ENCODE measurements at places on chromosomes 5 and 9.

GRCh38 chr9:8401961-8402705 lies 602.6 kb upstream of the DMAC1 start:
- no peak for DNase-seq

DNA sequence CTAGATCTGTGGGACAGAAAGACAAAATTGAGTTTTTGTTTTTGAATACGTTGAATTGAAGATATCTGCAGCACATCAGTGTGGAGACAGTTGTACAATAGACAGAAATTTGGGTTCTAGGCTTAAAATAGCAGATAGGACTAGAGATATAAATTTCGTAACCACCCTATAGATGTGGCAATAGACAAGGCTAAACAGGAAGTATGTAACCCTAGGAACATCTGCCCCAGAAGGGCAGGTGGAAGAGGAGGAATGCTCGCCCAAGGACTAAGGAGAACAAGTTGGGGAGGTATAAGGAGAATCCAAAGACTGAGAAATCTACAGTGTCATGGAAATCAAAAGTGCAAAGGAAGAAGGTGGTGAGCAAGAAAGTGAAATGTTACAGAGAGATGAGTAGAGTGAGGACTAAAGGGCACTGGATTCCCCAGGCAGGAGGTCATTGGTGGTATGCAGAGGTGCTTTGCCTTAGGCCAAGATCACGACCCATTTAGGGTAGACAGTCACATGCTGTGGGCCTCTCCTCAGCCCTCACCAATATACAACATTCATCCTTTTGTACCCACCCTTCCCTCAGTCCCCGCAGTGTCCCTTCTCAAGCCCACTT lies 109.1 kb upstream of the ELL2 start:
- DNase-seq = no peak

DNA sequence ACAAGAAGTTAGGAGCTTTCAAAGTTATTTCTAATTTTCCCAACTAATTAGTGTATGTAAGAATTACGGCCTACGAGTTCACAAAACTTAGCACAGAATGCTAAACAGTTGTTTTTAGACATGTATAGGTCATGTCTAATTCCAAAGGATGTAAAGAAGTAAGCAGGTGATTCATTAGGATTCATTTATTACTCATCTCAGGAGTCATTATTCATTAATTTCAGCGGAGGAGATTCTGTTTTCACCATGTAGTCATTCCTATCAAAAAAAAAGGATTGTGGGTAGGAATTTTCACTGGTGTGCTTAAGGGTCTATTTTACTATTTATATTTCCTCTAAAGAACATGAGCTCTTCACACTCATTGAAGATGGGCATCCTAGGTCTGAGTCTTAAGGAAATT lies 532.2 kb downstream of the ACTL7B start:
- DNase-seq = no peak

- DNase-seq = no peak
Measured at GRCh38 chr9:8890695-8891094, 1091.1 kb upstream of the DMAC1 start.

GRCh38 chr5:136420168-136420898 lies 55.0 kb upstream of the TRPC7 start:
- DNase-seq = no peak

DNA sequence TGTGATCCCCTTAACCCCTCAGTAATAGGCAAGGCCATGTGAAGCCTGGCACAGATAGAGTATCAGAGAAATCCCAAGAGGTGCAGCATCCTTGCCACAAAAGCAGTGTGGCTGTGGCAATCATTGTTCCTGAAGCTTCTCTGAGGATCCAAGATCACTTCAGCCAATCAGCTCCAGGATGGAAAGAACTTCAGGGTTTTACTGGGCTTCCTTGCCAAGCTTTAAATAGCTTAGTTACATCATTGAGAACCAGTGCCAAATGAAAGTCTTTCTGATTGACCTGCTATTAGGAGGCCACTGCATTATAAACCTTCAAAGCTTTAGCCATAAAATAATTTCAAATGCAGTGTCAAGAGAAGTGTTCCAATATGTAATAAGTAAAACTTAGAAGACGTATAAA lies 430.6 kb downstream of the PIK3R1 start:
- peak; percentile 39 for DNase-seq

- DNase-seq = no peak
Measured at GRCh38 chr5:112306956-112307355, 112.1 kb downstream of the EPB41L4A start.

DNA sequence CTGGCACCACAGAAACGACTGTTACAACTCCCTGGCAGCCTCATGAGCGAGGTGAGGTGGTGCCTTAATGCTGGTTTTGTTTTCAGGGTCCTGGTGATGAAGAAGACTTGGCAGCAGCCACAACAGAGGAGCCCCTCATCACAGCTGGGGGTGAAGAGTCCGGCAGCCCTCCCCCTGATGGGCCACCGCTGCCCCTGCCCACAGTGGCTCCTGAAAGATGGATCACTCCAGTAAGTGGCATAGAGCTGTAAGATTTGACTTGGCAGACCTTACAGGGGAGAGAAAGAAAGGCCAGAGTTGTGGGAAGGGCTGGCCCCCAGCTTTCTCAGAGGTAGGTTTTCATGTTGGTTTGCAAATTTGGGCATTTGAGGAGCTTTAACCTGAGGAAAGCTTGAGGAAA lies 72.2 kb downstream of the COL15A1 start:
- no peak for DNase-seq

DNA sequence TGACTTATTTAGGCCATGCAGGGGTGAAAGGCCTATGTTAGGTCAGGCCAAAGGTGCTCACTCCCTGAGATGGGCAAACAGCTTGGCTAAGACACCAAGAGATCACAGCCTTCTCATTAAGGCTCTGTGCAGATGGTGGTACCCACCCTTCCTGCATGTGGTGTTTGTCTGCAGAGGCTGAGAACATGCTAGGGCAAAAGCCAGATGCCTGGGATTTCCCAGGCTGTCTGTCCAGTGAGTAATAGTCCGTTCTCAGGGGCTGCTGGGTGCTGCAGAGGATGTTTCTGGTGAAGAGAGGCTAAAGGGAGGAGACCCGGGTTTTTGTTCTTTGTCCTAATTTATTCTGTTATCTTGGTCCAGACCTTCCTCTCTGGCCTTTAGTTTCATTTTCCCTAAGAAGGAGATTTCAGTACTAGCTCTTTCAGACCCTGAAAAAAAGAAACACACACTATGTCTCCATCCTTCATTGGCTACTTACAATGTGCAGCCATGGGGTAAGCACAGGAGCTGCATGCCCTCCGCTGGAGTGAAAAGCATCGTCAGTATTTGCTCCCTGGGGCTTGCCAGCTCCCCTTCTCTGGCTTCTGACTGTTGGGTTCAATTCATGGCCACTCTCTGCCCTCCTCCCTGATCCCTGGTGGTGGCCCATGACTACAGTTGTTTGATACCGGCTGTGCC lies 23.4 kb upstream of the GLRA1 start:
- DNase-seq = no peak

DNA sequence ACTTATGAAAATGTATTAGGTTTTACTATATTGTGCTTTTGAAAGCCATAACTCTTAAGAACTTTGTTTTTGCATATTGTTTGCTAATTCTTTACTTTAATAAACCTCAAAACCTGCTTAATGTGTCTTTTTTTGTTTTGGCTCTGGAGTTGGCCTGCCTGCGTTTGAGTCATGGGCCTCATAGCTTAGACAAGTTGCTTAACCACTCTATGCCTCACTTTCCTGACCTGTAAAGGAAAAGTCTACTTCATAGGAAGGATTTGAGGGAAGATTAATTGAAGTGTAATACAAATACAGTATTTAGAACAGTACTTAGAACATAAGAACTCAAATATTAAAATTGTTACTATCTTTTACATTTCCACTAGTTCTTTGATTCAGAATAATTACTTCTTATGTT lies 10.3 kb downstream of the SMIM32 start:
- DNase-seq = peak; percentile 40

DNA sequence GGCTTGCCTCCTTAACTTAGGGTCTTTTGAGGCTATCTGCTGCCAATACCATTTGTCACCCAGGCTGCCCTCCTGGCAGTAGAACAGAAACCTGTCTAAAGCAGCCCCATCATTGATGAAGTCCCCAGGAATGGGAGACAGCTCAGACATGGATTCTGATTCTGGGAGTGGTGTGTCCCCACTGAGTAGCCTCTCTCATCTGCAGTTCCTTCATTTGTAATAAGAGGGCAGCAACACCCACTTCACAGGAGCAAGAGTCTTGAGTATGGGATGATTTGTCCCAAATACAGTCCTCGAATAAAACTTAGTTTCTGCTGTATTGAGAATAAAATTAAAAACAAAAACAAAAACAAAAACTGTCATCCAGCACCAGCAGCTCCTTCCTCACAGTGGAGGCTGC lies 167.6 kb downstream of the ASTN2 start:
- no peak for DNase-seq

DNA sequence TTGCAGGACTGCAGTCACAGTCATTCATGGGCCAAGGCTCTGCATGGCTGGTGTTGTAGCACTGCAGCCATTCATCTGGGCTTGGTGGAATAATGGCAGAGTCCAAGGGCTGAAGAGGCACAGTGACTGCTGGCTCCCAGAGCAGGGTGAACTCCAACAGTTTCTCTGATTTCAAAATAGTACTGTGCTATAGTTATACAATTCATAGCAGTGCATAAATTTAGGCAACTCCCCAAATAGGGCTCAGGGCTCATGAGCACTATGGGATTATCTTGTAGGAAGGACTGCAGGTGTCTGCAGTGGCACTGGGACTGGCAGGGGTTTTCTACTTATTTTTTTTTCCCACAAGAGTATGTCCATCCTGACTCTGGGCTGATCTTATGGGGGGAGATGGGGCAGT lies 642.5 kb upstream of the SGCD start:
- no peak for DNase-seq

DNA sequence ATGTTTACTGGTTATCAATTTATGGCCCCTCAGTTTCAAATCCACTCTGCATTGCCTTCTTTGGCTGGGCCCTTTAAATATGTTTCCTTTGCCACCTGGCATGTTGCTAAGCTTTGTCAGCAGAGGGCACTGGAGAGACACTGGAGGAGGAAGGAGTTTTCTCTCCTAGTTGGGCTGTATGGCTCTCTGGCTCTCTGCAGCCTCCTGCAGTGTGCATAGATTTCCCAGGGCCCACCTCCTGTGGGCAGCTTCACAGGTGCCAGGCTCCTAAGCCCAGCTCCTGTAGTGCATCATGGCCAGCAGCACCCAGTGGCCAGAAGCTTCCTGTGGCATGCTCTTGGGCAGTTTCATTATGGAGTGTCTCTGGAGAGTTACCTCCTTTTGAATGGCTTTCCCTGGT lies 23.3 kb downstream of the CAVIN4 start:
- DNase-seq = peak; percentile 72

GRCh38 chr9:97545486-97545885 lies 44.0 kb downstream of the TMOD1 start:
- DNase-seq = no peak

- DNase-seq = no peak
Measured at GRCh38 chr9:72773570-72773969, 179.3 kb downstream of the ALDH1A1 start.

DNA sequence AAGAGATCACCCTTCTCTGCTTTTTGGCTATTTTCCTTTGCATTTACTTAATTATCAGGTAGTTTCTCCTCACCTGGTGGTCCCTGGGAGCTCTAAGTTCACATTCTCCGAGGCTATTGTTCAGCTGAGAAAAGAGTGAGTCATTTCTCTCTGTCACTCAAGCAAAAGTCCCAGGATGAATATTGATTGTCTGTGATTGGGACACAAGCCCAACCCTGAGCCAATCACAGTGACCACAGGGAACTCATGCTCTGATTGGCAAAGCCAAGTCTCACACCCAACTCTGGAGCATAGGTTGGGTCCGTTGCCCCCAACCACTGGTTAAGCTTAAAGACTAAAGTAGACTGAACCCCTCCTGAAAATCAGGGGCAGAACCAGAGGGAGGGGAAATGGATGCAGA lies 27.8 kb upstream of the FAT2 start:
- DNase-seq = no peak

DNA sequence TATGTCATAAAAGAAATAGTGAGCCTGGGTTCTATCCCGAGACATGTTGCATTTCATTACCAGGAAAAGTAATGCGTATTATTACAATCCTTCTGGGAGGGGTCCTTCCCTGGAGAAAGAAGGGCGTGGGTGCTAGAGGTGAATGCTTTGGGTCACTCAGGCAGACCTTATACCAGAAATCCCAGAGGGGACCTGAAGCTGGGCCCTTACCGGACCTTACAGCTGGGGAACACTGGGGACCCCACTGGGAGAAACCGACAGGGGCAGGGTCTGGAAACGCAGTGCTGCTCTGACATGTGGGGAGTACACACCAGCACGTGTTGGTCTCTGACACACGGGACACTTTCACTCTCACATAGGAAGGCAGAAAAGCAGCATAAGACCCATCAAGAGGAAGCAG lies 71.3 kb downstream of the LMNB1 start:
- DNase-seq = no peak

- DNase-seq = no peak
Measured at GRCh38 chr5:10632110-10632761, 68.4 kb downstream of the ANKRD33B start.

- peak; percentile 42 for DNase-seq
Measured at GRCh38 chr9:112898872-112899311, 8.2 kb upstream of the SLC46A2 start.

GRCh38 chr9:9099646-9100045 lies 1300.1 kb upstream of the DMAC1 start:
- no peak for DNase-seq

- no peak for DNase-seq
Measured at GRCh38 chr5:151222790-151223446, 974 bp downstream of the CCDC69 start.

GRCh38 chr9:22098643-22099332 lies 89.7 kb upstream of the CDKN2B start:
- no peak for DNase-seq

DNA sequence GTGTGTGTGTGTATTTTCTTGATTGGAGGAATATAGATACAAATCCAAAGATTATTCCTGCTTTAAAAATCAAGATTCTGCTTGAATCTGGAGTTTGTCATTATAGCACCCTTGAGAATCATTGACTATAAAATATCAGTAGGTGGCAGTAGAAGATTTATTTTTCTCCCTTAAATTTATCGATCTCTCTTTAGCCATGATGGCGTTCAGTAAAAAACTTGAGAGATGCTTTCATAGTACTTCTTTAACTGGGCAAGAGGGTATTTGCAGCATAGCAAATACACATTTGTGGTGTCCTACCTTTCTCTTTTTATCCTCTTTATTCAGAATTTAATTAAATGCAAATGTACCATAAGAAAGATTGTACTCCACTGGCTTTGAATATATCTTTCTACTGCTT lies 307.7 kb downstream of the ADGRV1 start:
- DNase-seq = peak; percentile 53

DNA sequence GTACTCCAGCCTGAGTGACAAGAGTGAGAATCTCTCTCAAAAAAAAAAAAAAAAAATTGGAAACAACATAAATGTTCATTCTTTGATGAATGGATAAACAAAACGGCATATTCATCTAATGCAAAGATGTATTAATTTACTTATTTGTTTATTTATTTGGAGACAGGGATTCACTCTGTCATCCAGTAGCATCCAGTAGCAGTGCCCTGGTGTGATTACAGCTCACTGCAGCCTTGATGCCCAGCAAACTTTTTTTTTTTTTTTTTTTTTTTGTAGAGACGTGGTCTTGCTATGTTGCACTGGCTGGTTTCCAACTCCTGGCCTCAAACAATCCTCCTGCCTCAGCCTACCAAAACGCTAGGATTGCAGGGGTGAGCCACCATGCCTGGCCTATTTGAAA lies 24.4 kb downstream of the OR2V2 start:
- DNase-seq = no peak

GRCh38 chr9:68966496-68966944 lies 47.4 kb downstream of the PRKACG start:
- DNase-seq = no peak

Data from fibroblast of pulmonary artery (primary cell).